ENCODE measurements at places on chromosomes 3 and 15. TPM values are rescaled to one million over a fixed set of nuclear protein-coding genes. Genes with fewer than 3 reads are reported as not detected.

GRCh38 chr3:32712506-32713055, 27.6 kb downstream of the CNOT10 start:
- H3K4me1 ChIP-seq, result no peaks in the 10 kb centered on the region
- no peak for DNase-seq
- no peaks in the 10 kb centered on the region for H3K36me3 ChIP-seq
- no peak overlapping the region for H3K27ac ChIP-seq

DNA sequence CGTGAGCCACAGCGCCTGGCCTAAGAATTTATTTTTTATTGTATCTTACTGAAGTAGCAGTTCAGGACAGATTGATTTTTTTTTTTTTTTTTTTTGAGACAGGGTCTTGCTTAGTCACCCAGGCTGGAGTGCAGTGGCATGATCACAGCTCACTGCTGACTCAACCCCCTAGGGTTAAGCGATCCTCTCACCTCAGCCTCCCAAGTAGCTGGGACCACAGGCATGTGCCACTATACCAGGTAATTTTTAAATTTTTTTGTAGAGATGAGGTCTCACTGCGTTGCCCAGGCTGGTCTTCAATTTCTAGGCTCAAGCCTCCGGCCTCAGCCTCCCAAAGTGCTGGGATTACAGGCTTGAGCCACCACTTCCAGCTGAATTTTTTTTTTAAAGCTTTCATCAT, 99.8 kb upstream of the HERC1 start:
- no peak overlapping the region for H3K27ac ChIP-seq
- no peaks in the 10 kb centered on the region for H3K4me1 ChIP-seq
- no peak overlapping the region for H3K4me3 ChIP-seq
- no peaks in the 10 kb centered on the region for H3K27me3 ChIP-seq
- no peaks in the 10 kb centered on the region for H3K36me3 ChIP-seq
- no peak for DNase-seq

Gene SLCO2A1
- total RNA-seq, result 2.3 TPM

DNA sequence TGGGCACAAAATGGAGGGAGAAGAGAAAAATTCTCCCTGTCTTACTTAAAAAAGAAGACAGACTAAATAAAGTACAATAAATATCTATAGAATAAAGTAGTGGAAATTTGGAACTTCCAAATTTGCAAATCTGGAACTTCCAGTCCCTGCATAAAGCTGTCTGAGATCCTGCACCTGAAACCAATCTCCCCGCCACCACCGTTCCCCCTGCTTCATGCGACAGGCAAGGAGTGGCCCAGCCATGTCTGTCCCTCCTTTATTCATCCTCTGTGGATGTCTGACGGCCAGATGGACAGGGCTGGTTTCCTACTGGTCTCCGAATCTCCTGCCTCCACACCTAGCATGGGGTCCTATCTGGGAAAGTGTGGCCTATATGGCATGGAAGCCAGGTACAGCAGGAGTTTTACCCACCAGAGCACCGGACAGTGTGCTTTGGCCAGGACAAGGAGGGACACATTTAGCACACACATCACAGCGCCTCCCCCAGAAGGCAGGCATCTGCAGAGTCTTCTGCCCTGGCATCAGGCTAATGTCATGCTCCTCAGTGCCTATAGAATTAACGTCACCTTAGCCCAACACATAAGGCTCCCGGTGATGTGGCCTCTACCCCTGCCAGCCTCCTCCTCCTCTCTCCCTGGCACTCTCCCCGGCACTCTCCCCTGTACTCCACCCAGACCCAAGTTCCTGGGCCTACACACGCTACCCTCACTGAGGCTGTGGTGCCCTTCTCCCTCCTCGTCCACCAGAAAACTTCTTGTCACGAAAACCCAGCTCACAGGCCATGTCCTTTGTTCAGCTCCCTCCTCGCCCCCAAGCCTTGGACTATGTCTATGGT, 170.8 kb downstream of the XXYLT1 start:
- H3K4me1 ChIP-seq, result peaks cover 29% of the 10 kb centered on the region
- H3K36me3 ChIP-seq, result no peaks in the 10 kb centered on the region
- H3K27me3 ChIP-seq, result no peaks in the 10 kb centered on the region
- peak overlapping the region; percentile 16 for H3K27ac ChIP-seq
- no peak overlapping the region for H3K4me3 ChIP-seq

Gene CASR
- total RNA-seq, result 0.37 TPM

- no peaks in the 10 kb centered on the region for H3K27me3 ChIP-seq
- no peaks in the 10 kb centered on the region for H3K36me3 ChIP-seq
- DNase-seq, result peak; percentile 37
- H3K4me3 ChIP-seq, result no peak overlapping the region
Observed at GRCh38 chr15:37059086-37059485, 41.3 kb downstream of the MEIS2 start.

DNA sequence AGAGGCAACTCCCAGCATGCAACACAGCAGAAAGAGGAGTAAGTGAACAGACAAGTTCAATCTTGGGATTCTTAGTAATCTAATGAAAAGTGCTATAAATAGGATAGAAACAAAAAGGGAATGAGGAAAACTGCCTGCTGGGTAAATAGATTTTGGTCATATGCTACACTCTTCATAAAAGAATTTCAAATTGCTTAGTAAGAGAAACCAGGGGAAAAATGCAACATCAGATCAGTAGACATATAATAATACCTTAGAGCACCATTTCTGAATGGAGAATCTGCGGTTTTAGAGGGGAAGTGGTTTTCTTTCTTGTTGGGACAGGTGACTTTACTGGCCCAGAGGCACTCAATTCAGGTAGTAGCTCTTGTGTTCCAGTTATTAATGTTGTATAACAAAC, 13.4 kb upstream of the TBC1D5 start:
- H3K4me1 ChIP-seq, result no peaks in the 10 kb centered on the region
- H3K27ac ChIP-seq, result no peak overlapping the region
- no peaks in the 10 kb centered on the region for H3K36me3 ChIP-seq
- H3K4me3 ChIP-seq, result no peak overlapping the region
- H3K27me3 ChIP-seq, result no peaks in the 10 kb centered on the region
- no peak for DNase-seq

GRCh38 chr15:96947296-96948229, 617.1 kb downstream of the NR2F2 start:
- H3K27ac ChIP-seq, result no peak overlapping the region
- peak; percentile 44 for DNase-seq
- peaks cover 60% of the 10 kb centered on the region for H3K27me3 ChIP-seq
- H3K4me3 ChIP-seq, result peak overlapping the region; percentile 13

- H3K4me1 ChIP-seq, result peaks cover 13% of the 10 kb centered on the region
- no peaks in the 10 kb centered on the region for H3K27me3 ChIP-seq
- peak overlapping the region; percentile 21 for H3K27ac ChIP-seq
- no peak overlapping the region for H3K4me3 ChIP-seq
Observed at GRCh38 chr3:64552160-64552559, 135.6 kb downstream of the ADAMTS9 start.

DNA sequence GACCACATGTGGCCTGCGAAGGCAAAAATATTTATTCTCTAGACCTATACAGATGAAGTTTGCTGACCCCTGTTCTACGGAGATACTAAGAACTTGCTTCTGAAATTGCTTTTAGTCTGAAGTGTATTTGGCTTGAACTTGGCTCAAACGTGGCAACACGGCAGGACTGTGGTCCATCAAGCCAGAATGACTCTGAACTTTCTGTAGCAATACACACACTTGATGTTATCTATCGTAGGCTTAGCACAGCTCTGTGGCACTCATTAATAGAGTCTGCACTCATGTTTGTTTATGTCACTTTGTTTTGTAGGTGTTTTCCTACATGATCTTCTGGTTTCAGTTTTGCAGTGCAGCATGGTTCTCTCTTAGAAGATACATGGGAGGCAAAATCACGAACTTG, 298.1 kb downstream of the ADAMTS17 start:
- no peak overlapping the region for H3K27ac ChIP-seq
- no peak for DNase-seq
- H3K36me3 ChIP-seq, result no peaks in the 10 kb centered on the region
- no peaks in the 10 kb centered on the region for H3K4me1 ChIP-seq
- no peaks in the 10 kb centered on the region for H3K27me3 ChIP-seq
- no peak overlapping the region for H3K4me3 ChIP-seq

- no peaks in the 10 kb centered on the region for H3K27me3 ChIP-seq
- H3K36me3 ChIP-seq, result no peaks in the 10 kb centered on the region
- H3K4me1 ChIP-seq, result peaks cover 5% of the 10 kb centered on the region
- peak overlapping the region; percentile 98 for H3K27ac ChIP-seq
- peak overlapping the region; percentile 94 for H3K4me3 ChIP-seq
Observed at GRCh38 chr3:111858642-111859041, 423 bp upstream of the PHLDB2 start.

DNA sequence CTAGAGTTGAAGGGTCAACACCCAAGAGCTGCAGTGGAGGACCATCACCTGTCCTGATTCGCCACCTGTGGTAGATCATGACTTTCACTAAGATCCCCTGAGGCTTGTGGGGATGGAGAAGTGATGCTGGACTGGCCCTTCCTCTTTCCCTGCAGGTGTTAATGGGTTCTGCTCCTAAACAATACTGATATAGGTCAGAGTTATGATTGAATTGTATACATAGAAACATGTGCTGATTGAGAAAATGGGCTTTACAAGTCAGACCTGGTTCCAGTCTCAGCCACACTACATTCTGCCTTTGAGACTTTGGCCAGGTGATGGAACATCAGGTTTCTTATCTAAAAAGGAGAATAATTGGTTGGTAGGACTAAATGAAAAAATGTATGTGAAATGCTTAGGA, 418.9 kb upstream of the TPRG1 start:
- no peaks in the 10 kb centered on the region for H3K27me3 ChIP-seq
- DNase-seq, result no peak
- no peaks in the 10 kb centered on the region for H3K4me1 ChIP-seq
- no peaks in the 10 kb centered on the region for H3K36me3 ChIP-seq
- H3K4me3 ChIP-seq, result no peak overlapping the region

Gene BLM
- 4.3 TPM for total RNA-seq

DNA sequence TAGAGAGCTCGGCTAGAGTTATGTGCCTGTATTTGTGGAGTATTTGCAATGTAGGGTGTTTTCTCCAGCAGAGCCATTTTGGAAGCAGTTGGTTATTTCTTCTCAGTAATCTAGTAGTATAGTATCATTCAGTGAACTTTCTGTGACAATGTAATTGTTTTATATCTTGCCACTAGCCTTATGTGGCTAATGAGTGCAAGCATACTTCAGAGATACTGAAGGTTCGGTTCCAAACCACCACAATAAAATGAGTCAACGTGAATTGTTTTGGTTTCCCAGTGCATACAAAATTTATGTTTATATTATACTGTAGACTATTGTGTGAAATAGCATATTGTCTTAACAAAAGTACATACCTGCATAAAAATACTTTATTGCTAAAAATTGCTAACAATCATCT, 286.9 kb upstream of the TBL1XR1 start:
- no peak overlapping the region for H3K4me3 ChIP-seq
- no peaks in the 10 kb centered on the region for H3K36me3 ChIP-seq
- DNase-seq, result no peak
- H3K4me1 ChIP-seq, result peaks cover under 1% of the 10 kb centered on the region
- H3K27me3 ChIP-seq, result no peaks in the 10 kb centered on the region
- no peak overlapping the region for H3K27ac ChIP-seq

Gene TNIK
- total RNA-seq, result 15.0 TPM

DNA sequence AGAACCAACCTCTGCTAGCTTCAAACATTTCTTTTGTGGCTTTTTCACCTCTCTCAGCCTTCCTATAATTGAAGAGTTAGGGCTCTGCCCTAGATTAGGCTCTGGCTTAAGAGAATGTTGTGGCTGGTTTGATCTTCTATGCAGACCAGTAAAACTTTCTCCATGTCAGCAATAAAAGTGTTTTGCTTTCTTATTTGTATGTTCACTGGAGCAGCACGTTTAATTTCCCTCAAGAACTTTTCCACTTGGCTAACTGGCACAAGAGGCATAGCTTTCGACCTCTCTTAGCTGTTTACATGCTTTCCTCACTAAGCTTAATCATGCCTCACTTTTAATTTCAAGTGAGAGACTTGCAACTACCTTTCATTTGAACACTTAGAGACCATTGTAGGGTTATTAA, 964.7 kb downstream of the ROBO2 start:
- H3K4me3 ChIP-seq, result no peak overlapping the region
- no peaks in the 10 kb centered on the region for H3K27me3 ChIP-seq
- H3K27ac ChIP-seq, result no peak overlapping the region
- H3K4me1 ChIP-seq, result no peaks in the 10 kb centered on the region
- H3K36me3 ChIP-seq, result no peaks in the 10 kb centered on the region
